ENCODE measurements at places on chromosomes 6 and 20.
A peak's percentile ranks its signal among the peaks of the same experiment; 100 is the strongest.

- no peak for DNase-seq
Measured at GRCh38 chr6:26387565-26387964, 4.7 kb downstream of the BTN2A2 start.

DNA sequence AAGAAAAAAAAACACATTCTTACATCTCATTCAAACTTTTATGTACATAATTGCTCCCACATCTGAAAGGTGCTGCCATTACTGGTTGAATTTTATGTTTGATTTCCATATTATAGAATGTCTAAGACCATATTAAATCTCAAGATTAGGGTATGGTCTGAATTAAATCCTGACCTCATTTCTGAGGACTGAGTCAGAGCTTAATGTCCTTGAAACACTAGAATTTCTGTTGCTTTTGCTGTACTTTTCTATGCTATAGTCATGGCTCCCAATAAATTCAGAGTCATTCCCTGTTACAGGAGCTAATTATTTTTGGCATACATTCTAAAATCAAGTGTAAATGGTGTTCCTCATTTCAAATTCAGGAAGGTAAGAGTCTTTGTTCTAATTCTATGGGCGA, 285.3 kb upstream of the MANEA start:
- no peak for DNase-seq

- DNase-seq = no peak
Measured at GRCh38 chr6:137910424-137910834, 43.4 kb downstream of the TNFAIP3 start.

- no peak for DNase-seq
Measured at GRCh38 chr6:3245216-3245615, 13.5 kb upstream of the PSMG4 start.

DNA sequence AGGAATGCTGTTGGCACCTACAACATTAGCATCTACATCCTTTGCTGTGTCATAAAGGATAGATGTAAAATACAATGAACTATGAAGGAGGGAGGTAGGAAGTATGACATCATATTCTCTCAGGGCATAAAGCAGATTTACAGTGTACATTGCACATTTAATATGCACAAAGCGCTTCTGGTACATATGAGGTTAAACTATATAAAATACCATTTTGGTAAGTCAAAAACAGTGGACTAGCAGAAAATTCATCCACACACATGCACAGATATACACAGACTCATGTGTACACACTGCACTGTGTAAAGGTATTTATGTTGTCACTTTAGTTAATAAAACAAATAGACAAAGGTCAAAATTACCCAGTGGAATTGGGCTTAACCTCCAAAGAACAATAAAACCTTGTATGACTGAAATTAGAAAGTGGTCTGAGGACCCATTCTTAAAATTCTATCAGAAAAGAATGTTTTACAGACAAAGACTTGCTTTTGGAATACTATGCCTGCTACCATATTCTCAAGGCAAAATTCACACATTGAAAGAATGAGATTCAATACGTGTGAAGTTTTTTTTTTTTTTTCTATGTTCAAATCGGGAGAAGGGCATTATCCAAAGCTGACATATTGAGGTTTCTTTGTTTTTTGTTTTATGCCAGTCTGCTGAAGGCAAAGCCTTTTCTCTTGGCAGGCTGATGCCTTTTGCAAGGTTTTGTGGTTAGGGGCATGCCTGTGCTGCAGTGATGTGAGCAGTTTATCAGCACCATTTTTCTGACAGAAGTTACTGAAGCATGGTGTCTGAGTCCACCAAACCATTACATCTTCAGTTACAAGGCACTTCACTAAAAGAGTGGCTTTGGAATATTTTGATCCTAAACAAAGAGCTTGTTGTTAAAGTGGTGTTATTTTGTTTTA, 199.0 kb downstream of the PLCB1 start:
- no peak for DNase-seq

DNA sequence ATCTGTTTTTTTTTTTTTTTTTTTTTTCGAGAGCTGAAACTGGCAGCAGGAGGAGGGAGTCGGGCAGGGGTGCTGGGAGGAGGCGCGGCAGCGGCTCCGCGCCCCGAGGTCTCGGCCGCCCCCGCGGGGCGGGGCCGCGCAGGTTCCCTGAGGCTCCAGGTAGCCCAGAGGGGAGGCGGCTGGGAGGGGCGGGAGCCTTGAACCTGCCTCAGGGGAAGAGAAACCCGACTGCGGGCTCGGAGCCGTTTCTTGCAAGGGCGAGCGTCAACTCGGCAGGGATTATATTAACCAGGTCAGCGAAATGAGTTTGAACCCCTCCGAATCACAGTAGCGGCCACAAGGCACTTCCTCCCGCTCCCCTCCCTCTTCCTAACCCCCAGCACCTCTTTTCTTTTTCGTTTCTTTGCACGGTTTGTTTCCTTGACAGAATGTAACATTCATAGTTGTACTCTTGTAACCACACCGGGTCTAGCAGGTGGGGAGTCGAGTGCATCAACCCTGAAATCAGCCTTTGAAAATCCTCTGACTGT, 2.0 kb downstream of the MYB start:
- DNase-seq = no peak

DNA sequence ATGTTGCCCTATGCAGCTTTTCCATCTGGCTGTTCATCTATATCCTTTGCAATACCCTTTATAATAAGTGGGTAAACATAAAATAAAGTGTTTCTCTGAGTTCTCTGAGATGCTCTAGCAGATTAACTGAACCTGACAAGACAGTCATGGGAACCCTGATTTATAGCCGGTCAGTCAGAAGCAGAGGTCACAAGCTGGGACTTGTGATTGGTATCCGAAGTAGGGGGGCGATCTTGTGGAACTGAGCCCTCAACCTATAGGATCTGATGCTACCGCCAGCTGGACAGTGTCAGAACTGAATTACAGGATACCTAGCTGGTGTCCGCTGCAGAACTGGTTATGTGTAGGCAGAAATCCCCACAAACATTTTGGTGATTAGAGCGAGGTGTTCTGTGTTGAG, 39.0 kb downstream of the SLC17A5 start:
- DNase-seq = no peak

- DNase-seq = no peak
Measured at GRCh38 chr6:53641348-53641747, 24.2 kb downstream of the KLHL31 start.

DNA sequence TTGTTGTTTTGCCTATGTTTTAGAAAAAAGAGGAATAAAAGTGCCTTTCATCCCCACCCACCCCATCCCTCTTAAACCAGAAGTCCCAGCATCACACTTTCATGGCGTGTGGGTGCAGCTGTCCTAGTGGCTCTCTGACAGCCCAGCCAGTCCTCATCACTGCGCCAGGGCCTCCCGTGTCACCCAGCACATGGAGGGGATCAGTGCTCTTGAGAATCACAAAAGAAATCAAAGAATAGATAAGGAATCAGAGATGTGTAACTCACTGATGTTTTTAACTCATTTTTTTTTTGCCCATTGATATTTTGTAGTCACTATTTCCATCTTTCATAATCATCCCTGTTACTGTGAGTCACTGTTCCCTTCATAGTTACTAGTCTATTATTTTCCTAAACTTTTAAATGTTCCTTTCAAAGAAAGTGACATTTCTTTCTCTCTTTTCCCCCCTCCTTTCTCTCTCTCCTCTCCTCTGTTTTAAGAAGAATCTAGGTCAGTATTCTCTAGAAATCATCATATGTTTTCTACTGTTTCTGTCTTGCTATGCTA, 78.6 kb downstream of the AIG1 start:
- DNase-seq = no peak

DNA sequence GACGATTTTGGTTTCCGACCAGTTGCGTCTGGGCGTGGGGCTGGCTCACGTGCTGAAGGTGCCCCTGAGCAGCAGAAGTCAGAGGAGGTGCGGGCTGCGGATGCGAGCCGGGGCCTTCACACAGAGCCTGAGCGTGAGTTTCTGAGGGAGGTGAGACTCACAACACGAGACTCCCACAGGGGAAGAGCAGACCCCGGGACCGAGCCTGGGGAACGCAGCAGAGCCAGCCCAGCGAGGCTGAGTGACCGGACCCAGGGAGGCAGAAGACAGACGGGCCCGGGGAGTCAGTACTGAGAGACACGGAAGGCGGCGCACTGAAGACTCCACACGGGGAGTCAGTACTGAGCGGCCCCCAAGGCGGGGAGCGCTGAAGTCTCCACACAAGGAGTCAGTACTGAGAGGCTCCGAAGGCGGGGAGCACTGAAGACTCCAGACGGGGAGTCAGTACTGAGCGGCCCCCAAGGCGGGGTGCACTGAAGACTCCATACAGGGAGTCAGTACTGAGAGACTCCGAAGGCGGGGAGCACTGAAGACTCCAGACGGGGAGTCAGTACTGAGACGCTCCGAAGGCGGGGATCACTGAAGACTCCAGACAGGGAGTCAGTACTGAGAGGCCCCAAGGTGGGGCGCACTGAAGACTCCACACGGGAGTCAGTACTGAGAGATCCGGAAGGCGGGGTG, 77.8 kb downstream of the DLL1 start:
- peak; percentile 38 for DNase-seq

DNA sequence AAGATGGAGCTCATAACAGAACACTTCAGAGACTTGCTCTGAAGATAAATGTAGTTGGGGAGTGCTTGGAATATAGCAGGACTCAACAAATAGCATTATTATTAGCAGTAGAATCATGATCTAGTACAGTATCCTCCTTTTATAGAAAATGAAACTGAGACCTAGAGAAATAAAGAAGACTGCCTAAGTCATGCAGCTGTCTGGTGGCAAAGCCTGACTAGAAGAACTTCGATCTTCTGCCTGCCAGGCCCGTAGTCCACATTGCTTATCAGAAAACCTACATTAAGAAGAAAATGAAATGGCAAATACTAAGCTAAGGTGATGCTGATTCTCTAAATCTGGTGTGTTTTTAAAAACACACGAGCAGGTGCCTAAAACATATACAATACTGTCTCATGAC, 46.4 kb upstream of the DST start:
- DNase-seq = no peak

- no peak for DNase-seq
Measured at GRCh38 chr6:73624896-73625295, 28.9 kb downstream of the SLC17A5 start.

DNA sequence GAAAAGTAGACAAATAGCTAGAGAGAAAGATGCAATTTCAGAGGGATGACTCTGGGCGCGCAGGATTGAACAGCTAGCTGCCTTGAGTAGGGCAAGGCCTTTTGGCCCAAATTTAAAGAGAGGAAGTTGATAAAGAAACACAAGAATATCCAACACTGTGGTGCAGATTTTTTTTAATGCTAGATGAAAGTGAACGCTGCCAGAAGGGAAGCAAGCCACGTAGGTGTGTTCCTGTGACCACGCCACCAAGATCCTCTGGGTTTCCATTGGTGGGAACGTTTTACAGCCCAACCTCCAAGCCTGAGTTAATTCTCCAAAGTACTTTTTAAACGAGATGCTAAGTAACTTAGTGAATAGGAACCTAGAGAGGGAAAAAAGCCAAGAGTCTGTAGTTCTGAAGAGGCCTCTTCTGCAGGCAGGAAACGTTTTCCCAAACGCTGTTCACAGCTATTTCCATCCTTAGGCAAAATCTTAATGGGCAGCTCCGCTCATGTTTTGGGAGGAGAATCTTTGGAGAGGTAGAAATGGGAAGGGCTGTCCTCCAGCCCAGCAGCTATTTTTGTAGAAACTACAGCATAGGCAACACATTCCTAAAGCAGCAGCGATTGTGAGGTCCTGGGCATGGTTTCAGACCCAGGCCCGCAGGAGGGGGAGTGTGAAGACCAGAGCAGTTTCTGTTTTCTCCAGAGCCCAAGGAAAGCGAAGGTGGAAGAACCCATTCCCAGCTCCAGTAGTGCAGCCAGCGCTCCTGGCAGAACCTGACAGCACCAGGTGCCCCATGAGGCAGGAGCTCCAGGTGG, 8.2 kb downstream of the LY86 start:
- DNase-seq = peak; percentile 30

DNA sequence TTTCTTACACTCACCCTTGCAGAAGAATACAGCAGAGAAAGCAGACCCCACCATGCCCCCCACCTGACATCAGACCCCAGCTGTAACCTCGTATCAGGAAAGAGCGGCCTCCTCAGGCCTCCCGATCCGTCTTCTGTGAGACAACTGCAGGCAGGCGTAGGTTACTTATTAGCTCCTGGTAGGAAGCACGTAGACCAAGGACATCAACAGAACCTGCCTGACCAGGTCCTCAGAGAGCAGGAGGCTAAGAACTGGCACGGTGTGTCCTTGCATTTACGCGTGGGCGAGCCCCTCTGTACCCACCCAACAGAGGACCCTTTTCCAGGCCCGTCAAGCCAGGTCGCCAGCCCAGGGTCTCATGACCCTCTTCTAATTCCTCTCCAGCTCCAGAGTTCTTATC, 51.0 kb downstream of the ABHD12 start:
- no peak for DNase-seq

DNA sequence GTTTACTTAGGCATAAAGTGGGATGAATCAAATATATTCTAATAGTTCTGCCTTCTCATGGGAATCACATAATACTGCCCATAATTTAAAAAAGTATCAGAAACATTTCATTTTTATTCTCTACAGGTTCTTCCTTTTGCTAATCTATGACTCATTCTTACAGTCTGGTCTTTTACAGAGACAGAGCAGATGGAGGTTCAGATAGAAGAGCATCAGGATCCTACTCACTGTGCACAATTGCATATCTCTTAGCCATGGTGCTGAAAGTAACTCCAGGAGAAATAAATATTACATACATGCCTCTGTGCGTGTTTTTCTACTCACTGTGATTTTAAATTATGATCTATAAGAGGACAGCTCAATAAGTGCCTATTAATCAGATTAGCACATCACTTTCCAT, 16.3 kb upstream of the OR2B6 start:
- no peak for DNase-seq

GRCh38 chr6:56959938-56960337, 5.0 kb downstream of the BEND6 start:
- DNase-seq = no peak

- DNase-seq = no peak
Measured at GRCh38 chr6:2741756-2742155, 9.0 kb downstream of the MYLK4 start.

DNA sequence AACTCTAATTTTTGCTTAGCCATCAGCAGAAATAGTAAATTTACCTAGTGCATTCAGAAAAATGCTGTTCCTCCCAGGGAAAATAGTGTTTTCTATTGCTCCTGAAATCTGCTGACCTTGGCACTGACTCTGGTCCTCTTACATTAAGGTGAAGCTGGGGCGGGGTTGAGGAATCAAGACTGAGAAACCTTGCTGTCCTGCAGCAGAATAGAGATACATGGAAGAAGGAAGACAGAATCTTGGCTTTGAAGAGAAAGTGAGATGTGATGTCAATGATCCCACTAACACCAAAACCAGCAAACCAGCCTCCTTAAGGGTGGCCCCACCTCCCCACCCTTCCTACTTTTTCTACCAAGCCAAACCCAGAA, 840 bp upstream of the LY86 start:
- DNase-seq = no peak

- no peak for DNase-seq
Measured at GRCh38 chr6:143397227-143398222, 53.0 kb downstream of the ADAT2 start.

- no peak for DNase-seq
Measured at GRCh38 chr6:116386581-116387299, 16.0 kb downstream of the DSE start.

Data from ecto neural progenitor cell (in vitro differentiated cells).